ENCODE measurements at places on chromosomes 13 and 19.

DNA sequence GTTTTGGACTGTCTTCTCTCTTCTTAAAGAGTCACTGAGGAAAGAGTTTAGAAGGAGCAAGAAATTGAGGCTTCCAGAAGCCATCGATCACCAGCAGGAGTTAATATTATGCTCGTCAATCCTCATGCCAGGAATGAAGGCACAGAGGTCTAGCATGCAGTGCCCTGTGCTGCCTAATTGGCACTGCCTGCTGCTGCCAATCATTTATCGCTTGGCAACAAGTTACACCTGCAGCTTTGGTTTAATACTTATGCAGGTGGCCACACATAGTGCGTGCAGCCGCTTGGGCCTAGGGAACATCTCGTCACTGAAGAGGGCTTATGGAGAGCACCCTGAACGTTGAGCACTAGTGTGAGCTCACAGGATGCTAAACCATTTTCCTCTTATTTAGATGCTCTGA lies 2.7 kb upstream of the SOX1 start:
- no peak for DNase-seq

DNA sequence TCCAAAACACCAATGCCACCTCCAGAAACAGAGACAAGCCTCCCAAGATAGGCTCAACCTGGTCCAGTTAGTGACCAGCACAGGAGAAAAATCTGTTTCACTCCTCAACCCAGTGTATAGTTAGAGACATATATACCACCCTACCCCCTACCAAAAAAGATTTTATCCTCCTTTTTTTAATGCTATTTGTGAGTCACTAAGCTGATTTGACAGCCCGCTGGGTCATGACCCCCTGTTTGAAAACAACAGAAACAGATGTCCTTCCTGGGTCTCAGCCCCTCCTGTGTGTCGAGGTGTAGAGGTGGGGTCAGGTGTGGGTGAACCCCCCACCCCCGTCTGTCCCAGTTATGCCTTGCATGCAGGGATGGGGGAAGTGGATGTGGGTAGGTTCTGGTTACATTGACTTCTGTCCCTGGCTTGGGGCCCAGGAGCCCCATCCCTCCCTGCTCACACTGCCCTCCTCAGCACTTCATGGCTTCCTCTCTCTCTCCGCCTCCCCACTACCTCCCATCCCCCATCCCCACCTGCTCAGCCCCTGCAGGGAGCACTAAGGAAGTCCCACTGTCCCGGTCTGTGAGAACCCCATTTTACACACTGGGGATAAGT lies 14.0 kb upstream of the TOMM40 start:
- peak; percentile 38 for DNase-seq

GRCh38 chr13:96730676-96731075 lies 263.6 kb downstream of the OXGR1 start:
- DNase-seq, result no peak

GRCh38 chr13:106047859-106048258 lies 487.6 kb downstream of the EFNB2 start:
- DNase-seq, result no peak

- DNase-seq, result no peak
These were observed 148.7 kb downstream of the NALCN start for GRCh38 chr13:101267656-101268055.

- no peak for DNase-seq
These were observed 25.0 kb upstream of the TNFSF11 start for GRCh38 chr13:42548731-42549551.

DNA sequence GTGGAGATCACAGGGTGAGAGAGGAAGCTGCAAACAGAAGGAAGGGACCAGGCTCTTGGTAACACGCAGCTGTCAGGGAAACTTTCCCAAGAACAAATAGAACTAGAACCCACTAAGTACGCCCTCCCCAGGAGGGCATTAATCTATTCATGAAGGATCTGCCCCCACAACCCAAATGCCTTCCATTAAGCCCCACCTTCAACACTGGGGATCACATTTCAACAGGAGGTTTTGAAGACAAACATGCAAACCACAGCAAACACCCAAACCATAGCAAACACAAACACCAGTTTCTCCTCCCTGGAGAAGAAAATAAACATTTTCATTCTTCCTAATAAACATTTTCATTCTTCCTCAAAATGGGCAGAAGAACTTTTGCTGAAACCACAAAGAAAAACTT lies 329.6 kb downstream of the EFNB2 start:
- DNase-seq, result no peak

DNA sequence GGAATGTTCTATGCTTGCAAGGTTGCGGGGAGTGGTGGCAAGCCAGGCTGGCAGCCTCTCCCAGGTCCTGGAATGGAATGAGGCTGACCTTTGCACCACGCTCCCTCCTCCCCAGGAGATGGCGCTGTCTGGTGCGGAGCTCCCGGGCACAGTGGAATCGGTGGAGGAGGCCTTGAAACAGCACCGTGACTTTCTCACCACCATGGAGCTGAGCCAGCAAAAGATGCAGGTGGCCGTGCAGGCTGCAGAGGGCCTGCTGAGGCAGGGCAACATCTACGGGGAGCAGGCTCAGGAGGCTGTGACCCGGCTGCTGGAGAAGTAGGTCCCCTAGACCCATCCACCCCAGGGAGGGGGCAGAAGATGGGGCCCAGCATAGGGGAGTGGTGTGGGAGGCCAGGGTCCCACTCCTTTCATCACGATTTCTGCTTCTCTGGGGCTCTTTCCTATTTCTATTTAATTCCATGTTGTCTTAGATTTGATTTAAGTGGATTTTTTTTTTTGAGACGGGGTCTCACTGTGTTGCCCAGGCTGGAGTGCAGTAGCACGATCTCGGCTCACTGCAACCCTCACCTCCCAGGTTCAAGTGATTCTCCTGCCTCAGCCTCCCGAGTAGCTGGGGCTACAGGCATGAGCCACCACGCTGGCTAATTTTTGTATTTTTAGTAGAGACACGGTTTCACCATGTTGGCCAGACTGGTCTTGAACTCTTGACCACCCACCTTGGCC lies 53.2 kb upstream of the SHKBP1 start:
- peak; percentile 87 for DNase-seq

DNA sequence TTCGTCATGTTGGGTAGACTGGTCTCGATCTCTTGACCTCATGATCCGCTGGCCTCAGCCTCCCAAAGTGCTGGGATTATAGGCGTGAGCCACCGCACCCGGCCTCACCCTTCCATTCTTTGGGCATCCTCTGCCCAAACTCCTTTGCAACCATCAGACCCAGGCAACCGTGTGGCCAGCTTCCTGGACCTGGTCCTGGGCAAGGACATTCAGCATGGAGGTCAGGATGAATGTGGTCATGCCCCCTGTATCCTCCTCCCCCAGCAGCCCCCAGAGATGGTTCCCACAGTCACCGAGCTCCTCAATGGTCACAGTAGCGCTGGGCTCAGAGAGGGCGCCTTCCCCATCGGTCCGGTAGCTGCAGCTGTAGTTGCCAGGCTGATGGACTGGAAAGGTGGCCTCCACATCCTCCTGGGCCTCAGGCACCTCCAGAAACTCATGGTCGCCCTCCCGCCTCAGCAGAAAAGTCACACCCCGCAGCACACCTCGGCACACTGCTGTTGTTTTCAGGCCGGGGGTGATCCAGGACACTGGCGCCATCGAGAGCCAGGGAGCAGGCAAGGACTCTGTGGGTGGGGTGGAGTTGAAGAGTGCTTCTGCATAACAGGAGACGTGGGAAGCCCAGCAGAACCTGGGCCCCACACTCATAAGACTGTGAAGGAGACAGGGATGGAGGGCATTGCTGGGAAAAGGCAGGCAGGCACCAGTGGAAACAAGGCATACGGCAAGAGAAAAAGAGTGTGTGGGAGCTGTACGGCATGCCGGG lies 1.1 kb downstream of the A1BG start:
- no peak for DNase-seq

GRCh38 chr13:70043685-70044084 lies 63.9 kb upstream of the ATXN8OS start:
- no peak for DNase-seq

All from D341Med (cell line).